ENCODE measurements at places on chromosomes 6 and 20.

GRCh38 chr6:156953479-156954146, 176.4 kb downstream of the ARID1B start:
- no peak for DNase-seq

GRCh38 chr6:91761621-91762020, 1174.7 kb upstream of the MAP3K7 start:
- no peak for DNase-seq

GRCh38 chr6:111406200-111406721, 76.8 kb downstream of the REV3L start:
- no peak for DNase-seq

GRCh38 chr6:29965873-29966601, 23.7 kb downstream of the HLA-A start:
- peak; percentile 37 for DNase-seq

GRCh38 chr20:55160037-55160436, 684.6 kb downstream of the DOK5 start:
- DNase-seq, result no peak

GRCh38 chr6:8180327-8181159, 78.2 kb upstream of the EEF1E1 start:
- no peak for DNase-seq

GRCh38 chr6:154675602-154676088, 57.6 kb upstream of the SCAF8 start:
- peak; percentile 87 for DNase-seq

- no peak for DNase-seq
These were observed 75.9 kb upstream of the GATA5 start for GRCh38 chr20:62551407-62552323.

- no peak for DNase-seq
These were observed 132.3 kb downstream of the TINAG start for GRCh38 chr6:54440549-54440948.

- DNase-seq, result no peak
These were observed 106.6 kb downstream of the TRIM27 start for GRCh38 chr6:28816909-28817807.

- no peak for DNase-seq
These were observed 179.7 kb downstream of the BCAS1 start for GRCh38 chr20:53890443-53891305.

DNA sequence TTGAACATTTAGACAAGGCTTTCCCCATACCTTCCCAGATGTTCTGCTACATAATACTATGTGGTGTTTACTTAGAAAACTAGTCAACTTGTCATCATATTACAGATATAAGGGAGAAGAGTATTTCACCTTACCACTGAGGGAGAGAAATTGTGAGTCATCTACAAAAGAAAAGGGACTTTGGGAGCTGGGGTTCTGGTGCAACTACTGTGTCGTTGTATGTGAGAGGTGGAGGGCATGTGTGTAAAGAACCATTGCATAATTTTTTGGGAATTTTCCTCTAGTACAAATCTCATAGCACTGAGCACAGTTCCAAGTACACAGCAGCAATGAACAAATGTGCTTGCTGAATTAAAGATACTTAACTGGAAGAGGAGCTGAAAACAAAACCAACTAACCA, 665.6 kb downstream of the DHX35 start:
- no peak for DNase-seq

- DNase-seq, result no peak
These were observed 63.4 kb downstream of the RREB1 start for GRCh38 chr6:7171119-7171518.

DNA sequence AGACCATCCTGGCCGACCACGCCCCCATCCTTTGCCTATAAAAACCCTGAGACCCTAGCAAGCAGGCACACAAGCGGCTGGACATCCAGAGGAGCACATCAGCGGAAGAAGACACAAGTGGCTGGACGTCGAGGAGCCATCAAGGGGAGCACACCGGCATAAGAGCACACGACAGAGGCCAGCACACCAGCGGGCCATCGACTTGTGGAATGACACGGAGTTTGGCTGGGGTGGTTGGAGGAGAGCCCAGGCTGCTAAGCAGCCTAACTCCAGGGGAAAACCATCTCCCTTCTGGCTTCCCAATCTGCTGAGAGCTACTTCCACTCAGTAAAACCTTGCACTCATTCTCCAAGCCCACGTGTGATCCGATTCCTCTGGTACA, 44.8 kb upstream of the BCLAF1 start:
- DNase-seq, result no peak

DNA sequence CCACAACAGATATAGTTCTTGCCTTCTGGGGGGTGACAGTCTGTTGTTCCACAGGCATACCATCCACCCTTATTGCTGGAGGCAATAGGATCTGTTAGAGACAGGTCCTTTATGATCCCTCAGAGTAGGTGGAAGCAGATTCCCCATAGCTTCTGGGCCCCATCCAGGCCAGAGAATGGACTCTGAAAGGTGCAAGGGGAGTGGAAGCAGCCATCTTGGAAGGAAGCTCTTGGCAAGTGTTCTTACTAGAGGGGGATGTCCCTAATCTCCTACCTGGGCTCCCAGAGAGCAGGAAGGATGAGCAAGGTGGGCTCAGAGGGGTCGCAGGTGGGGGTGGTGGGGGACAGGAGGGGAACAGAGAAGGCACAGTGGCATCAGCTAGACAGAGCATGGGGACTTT, 33.4 kb downstream of the CEBPB start:
- DNase-seq, result no peak

- no peak for DNase-seq
These were observed 100.8 kb downstream of the SYCP2 start for GRCh38 chr20:59832406-59833363.

- no peak for DNase-seq
These were observed 99.3 kb upstream of the VSTM2L start for GRCh38 chr20:37803438-37804307.

DNA sequence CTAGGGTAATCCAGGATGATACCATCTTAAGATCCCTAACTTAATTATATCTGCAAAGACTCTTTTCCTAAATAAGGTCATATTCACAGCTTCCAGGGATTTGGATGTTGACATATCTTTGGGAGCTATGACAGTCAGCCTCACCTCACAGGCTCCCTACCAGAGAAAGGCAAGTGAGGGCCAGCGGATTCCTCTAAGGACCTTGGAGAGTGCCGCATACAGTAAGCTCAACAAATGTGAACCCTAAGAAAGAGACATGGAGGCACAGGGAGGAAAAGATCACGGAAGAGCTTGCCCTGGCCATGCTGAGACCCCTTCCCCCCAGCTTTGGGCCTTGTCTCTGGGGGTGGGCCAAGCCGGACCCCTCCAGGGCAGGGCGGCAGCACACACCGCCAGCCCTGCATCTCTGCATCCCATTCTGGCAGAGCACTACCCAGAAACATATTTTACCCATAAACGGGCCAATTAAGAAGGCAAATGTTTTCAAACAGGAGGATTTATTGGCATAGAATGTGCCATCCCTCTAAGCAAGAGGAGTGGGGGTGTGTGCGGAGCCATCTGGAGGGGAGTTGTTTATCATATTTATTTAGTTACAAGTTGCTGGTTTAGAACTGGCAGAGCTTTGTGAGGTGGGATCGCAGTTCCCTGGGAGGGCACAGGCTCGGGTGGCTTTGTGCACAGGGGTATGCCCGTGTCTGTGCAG, 55.4 kb downstream of the CHMP4B start:
- DNase-seq, result no peak

Data from effector memory CD8-positive, alpha-beta T cell (primary cell).